Inflammatory macrophage treated with lipopolysaccharide for 4 hours (primary cell): ENCODE measurements at places on chromosomes 12 and 14.
A peak's percentile ranks its signal among the peaks of the same experiment; 100 is the strongest.

- DNase-seq, result peak; percentile 96
These were observed 77.8 kb downstream of the SLC24A4 start for GRCh38 chr14:92400579-92401444.

- DNase-seq, result no peak
These were observed 21.0 kb downstream of the PAH start for GRCh38 chr12:102896067-102896466.

DNA sequence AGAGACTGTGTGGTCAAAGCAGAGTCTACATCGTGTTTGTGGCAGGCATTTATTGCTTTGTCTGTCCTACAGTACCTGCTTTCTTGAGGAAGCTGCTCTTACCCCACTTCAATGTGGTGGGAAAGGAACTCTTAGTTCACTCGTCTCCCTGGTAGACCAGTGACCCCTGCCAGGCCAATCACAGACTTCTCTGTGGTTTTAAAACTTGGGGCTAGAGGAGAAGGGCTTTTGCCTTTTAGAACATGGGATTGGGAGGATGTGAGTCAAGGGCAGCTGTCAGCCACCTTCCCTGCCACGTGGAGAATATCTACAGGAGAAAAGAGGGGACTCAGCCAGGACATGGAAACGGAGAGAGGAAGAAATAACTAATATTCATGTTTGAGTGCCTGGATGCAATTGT, 36.8 kb upstream of the TMED10 start:
- peak; percentile 21 for DNase-seq

GRCh38 chr12:97229004-97229403, 233.6 kb upstream of the RMST start:
- DNase-seq, result no peak

DNA sequence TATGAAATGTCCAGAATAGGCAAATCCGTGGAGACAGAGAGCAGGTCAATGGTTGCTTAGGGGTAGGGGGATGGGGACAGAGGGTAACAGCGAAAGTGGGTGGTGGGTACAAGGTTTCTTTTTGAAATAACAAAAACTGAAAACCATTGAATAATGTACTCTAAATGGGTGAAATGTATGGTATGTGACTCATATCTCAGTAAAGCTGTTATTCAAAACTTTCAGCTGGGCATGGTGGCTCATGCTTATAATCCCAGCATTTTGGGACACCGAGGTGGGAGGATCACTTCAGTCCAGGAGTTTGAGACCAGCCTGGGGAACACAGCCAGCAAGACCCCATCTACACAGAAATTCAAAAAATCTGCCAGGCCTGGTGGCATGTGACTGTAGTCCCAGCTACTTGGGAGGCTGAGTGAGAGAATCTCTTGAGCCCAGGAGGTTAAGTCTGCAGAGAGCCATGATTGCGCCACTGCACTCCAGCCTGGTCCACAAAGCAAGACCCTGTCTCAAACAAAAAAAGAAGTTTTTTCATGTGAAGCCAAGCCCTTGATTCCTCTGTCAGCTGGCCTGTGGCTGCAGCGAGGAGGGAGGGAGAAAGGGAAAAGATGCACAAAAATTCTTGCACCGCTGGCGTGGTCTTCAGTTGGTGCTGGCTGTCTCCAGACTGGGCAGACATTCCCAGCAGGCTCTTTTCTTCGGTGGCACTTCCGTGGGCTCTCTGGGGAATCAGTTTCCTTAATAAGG, 248.2 kb downstream of the SLC41A2 start:
- DNase-seq, result no peak

DNA sequence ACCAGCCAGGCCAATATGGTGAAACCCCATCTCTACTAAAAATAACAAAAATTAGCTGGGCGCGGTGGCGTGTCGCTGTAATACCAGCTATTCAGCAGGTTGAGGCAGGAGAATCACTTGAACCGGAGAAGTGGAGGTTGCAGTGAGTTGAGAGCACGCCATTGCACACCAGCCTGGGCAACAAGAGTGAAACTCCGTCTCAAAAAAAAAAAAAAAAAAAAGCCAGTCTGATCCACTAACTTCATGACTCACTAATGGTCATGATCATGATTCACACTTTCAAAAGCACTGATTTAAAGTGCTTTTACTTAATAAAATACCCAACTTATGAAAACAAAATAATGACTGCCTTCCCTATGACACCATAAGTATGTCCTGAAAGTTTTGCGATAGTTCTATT, 38.4 kb upstream of the CPM start:
- DNase-seq, result peak; percentile 97

DNA sequence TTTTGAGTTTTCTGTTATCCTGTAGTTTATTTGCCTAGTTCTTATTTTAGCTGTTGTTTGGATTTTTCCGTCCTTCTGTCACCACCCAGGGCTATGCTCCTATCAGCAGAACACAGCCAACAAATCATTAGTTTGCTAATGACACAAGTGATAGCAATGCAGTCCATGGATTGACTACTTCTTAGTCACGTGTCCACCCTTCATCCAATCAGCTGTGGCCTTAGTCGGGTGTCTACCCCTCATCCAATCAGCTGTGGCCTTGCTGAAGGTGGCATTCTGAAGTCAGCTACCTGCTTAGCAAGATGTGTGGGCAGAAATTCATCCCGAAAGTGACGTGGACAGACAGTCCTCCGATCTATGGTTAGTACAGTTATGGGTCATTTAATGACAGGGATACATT, 182.3 kb downstream of the GALC start:
- DNase-seq, result no peak

DNA sequence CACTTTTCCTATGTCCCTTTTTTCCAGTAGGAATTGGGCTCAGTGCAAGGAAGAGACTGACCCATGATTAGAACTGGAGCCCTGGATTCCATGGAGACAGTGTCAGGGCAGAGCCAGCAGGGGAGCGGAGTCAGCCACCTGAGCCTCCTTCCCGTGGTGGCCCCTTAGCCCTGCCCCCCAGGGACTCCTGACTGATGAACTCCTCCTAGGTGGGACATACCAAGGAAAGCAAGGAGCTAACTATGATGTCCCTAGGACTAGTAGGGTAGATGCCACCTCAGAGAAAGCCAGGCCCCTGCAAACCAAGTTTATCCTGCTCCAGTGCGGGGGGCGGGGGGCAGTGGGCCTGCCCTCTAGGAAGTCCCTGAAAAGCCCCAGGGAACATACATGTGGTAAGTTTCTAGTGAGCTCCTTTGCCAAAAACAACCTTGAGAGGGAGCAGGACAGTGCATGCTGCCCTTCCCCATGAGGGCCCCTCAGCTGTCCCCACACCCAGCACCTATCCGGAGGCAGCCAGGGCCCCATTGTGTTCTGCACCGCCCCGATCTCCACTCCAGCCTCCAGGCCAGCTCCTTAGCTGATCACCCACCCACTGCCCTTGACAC, 6.2 kb upstream of the COL2A1 start:
- no peak for DNase-seq

DNA sequence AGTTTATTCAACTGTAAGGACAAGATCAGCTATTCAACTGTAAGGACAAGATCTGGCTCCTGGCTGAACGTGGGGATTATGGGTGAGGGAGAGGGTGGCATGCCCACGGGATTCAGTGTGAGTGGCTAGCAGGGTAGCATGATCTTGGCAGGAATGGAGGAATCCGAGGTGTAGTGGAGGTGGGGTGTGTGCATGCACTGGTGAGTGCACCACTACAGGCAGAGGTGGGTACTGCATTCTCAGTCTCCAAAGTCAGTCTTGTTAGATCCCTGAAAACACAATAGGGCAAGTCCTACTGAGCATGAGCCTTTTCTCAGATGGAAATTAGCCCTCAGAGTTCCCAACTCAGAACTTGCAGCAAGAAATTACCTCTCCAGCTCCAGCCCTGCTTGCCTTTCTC, 32.2 kb upstream of the DCD start:
- peak; percentile 20 for DNase-seq

DNA sequence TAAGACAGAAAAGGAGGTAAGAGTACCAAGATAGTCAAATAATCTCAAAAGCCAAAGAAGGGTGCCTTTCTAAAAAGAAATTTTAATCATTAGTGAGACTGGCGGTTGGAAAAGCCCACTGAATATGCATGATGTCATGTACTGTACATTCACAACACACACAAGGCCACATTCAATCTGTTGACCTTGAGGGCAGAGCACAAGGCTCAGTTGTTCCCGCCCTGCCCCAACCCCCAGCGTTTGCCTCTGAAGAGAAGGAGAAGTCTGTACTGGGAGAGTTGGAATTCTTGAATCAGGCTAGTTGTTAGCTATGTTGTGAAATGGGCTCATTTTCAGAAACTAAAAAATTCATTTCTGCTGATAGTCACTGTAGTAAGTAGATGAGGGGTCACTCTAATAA, 50.2 kb upstream of the NID2 start:
- no peak for DNase-seq

DNA sequence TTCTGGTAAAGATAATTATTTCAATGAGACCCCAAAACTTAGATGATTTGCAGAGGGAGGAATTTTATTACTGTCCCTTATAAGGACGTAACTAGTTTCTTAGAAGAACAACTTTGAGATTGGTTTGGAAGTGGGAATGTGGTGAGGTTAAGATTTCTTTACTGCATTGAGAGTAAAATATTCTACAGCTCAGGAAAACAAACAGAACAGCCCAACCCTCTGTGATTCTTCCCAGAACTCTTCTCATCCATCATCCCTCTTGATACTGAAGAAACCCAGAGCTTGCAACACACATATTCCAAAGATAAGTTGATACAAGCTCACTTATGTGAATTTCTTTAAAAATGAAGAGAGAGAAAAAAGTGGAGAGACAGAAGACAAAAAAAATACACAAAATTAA, 234.2 kb downstream of the CRADD start:
- no peak for DNase-seq

DNA sequence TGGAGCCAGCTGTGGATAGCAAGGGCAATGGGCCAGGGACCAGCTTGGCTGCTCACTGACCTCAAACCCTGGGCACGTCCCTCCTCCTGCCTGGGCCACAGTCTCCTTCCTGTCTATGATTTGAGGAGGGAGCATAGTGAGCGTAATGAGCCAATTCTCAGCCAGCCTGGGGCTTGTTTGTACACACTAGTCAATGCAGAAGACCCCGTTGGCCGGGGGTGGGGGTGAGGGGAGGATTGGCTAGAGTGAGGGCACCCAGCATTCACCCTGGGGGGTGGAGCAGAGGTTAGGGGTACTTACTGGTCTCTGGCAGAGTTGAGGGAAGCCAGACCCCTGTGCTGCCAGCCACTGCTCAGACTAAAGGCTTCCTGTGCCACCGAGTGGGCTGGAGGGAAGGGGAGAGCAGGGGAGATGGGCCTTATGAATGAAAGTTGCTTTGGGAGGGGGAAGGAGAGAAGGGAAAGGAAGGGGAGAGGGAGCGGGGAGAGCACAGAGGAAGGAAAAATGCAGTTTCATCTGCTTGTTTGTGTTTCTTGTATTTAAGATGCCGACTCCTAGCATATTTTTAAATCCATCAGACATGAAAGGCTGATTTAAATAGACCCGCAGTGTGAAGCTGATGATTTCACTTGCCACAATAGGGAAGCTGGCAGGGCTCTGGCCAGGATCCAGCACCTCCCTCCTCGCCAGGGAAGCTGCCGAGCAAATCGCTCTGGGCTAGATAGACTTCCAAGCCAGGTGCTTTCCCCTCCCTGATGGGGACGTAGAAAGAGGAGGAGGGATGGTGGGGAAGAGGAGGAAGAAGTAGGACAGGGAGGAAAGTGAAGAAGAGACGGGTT, 114.0 kb downstream of the PRMT8 start:
- DNase-seq, result peak; percentile 23

GRCh38 chr14:33952541-33952940, 1.7 kb upstream of the EGLN3 start:
- no peak for DNase-seq

DNA sequence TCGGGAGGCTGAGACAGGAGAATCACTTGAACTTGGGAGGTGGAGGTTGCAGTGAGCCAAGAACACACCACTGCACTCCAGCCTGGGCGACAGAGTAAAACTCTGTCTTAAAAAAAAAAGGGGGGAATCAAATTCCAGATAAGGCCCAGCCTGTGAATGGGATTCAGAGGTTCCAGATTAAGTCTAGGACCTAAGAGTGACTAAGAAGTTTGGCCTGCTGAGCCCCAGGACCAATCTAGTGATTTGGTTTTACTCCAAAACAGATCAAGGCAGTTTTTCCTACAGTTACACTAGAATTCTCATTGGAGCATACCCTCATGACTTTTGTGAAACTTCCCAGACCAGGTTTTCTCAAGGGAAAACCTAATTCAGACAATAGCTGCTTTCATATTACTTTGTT, 22.8 kb downstream of the EXOC5 start:
- DNase-seq, result no peak

GRCh38 chr12:64452559-64453329, 824 bp downstream of the TBK1 start:
- DNase-seq, result peak; percentile 98

- DNase-seq, result peak; percentile 33
These were observed 203.4 kb downstream of the KIF26A start for GRCh38 chr14:104341532-104342434.

GRCh38 chr14:52443506-52443905, 108.8 kb downstream of the TXNDC16 start:
- no peak for DNase-seq

- DNase-seq, result peak; percentile 76
These were observed 34.4 kb downstream of the PROX2 start for GRCh38 chr14:74841230-74842207.

DNA sequence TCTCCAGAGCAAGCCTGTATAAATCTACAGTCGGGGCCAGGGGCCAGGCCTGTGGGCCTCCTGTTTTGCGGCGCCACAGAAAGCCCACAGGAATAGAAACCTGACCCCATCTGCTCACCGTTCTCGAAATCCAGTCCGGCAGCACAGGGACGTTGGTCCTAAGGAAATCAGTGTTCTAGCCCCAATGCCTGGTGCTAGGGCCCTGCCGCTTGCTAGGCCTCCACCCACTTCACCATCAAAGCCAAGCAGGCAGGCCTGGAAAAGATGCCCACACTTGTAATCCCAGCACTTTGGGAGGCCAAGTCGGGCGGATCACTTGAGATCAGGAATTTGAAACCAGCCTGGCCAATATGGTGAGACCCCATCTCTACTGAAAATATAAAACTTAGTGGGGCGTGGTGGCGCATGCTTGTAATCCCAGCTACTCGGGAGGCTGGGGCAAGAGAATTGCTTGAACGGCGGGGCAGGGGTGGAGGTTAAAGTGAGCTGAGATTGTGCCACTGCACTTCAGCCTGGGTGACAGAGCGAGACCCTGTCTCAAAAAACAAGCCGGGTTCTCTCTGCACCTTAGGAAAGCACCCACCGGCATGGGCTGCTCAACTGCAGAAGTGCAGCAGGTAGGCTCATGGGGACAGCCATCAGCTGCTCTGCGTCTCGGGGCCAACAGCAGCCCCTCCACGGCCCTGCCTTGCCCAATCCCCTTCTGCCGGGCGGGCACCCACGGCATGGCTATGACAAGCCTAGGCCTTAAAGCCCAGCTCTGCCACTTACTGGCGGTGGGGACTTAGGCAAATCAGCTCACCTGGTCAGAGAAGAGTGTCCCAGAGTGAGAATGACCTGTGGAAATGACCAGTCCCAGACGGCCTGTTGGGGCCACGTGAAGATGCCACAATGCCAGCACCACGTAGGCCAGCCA, 47.4 kb downstream of the VWF start:
- DNase-seq, result no peak

- DNase-seq, result peak; percentile 16
These were observed 2.4 kb upstream of the MLH3 start for GRCh38 chr14:75053396-75054291.

DNA sequence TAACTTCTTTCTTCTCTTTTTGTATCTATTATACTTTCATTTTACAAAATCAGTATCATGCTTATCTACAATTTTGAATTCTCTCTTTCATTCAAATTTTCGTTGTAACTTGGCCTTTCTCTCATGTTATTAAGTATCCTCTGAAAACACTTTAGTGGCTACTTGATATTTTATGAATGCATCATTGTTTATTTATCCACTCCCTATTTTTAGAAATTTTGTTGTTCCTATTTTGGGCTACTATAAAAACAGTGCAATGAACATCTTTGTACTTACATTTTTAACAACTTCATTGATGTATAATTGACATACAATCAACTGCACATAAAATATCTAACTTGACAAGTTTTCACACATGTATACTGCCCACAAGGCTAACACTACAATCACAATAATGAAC, 44.0 kb upstream of the AMIGO2 start:
- no peak for DNase-seq
